ACHN (cell line): ENCODE measurements at places on chromosomes 1 and 21.

GRCh38 chr21:32533053-32533452 is 52.3 kb downstream of the TCP10L start:
- no peak for DNase-seq

DNA sequence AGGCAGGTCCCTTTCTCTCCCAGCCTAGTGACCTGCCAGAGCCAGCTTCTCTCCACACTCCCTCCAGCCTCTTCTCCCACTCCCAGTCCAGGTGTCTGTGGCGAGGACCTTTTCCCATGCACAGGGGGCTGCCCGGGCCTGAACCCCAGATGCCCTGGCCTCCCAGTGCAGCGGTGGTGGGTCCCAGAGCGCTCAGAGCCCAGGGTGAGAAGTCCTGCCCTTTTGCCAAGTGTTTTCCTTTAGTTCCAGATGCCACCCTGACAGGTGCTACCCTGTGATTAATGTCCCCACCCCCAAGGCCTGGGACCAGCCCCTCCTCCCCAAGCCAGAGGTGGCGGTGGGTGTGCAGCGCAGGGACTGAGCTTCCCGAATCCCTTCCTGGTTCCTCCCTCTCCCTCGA is 90.4 kb downstream of the PAX7 start:
- DNase-seq: no peak

DNA sequence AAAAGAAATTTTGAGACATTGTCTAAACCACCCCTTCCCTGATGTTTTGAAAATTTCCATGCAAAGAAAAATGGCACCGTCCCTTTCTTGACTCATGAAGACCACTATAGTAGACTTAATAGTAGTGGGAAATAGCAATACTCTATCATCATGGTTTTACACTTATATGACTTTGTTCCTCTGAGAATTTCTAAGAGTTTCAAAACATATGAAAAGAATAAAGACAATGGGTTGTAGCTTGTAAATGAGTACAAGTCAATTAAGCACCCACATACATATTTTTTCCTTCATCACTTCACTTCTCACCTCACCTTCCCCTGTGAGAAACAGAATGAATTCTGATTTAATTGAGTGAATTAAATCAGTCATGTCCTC is 151.7 kb downstream of the LYPLAL1 start:
- DNase-seq: no peak

DNA sequence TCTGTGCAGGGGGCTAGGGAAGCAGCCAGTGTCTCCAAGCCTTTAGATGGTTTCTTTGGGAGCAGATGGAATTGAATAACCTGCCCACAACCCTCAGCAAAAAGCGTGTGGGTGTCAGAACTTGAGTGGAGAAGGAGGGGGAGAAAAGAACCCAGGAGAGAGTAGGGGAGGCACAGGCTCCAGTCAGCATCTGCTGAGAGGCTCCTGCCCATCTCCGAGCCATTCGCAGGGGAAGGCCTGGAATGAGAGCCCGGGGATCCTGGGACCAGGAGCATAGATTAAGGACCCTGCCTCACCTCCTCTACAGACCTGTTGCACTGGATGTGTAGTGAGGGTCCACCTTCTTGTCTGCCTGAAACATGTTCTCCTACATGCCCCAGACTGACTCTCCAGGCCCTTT is 16.3 kb downstream of the TMEM81 start:
- no peak for DNase-seq

GRCh38 chr1:186617926-186618325 is 62.3 kb downstream of the PTGS2 start:
- no peak for DNase-seq

- DNase-seq: no peak
Observed at GRCh38 chr1:57882934-57883641, 459.2 kb upstream of the DAB1 start.

DNA sequence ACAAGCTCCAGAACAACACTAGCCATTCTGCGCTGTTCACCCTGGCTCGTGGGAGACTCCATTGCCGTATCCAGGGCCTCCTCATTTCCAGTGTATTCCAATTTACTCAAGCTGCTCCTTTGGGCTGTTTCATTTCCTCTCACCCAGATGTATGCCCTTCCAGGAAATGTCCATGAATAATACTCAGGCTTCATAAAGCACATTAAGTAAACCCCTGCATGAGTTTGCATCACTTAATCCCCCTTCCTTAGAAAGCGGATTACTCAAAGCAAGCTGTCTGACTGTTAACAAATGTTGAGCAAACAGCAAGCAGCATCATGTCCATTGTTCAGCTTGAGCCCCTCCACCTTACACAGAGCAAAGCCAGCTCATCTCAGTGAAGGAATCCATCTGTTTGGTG is 403.6 kb upstream of the PBX1 start:
- no peak for DNase-seq

GRCh38 chr1:23103001-23103889 is 65.4 kb downstream of the LUZP1 start:
- DNase-seq: no peak

- no peak for DNase-seq
Observed at GRCh38 chr1:87368907-87369306, 40.2 kb downstream of the LMO4 start.

DNA sequence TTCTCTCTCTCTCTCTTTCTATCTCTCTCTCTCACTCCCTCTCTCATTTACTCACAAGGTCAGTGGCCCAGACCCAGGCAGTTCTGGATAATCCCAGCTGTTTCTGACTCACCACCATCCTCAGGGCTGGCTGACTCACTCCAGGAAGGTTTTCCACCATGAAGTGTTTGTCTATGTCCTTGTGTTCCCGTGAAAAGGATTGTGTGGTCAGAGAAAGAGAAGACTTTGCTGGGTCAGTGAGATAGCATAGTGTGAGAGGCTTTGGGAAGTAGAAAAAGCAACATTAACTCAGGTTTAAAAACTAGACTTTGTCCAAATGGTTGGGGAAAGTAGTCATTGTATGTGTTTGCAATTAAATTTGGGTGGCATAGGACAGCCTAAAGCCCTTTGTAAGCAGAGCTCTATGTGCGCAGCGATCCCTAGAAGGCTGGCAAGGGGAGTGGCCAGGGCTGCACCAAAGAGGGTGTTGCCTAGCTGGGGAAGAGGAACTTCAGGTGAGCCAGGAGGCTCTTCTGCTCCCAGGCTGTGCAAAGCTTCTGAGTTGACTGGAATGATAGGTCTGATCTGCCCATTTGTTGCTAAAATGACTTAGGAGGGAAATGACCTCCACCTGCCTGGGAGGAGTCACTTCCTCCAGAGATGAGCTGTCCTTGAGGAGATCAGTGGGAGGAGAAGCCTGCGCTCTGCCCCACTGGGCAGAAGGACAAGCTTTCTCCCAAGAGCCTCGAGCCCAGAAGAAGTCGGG is 4.9 kb upstream of the CAPN2 start:
- peak; percentile 98 for DNase-seq

DNA sequence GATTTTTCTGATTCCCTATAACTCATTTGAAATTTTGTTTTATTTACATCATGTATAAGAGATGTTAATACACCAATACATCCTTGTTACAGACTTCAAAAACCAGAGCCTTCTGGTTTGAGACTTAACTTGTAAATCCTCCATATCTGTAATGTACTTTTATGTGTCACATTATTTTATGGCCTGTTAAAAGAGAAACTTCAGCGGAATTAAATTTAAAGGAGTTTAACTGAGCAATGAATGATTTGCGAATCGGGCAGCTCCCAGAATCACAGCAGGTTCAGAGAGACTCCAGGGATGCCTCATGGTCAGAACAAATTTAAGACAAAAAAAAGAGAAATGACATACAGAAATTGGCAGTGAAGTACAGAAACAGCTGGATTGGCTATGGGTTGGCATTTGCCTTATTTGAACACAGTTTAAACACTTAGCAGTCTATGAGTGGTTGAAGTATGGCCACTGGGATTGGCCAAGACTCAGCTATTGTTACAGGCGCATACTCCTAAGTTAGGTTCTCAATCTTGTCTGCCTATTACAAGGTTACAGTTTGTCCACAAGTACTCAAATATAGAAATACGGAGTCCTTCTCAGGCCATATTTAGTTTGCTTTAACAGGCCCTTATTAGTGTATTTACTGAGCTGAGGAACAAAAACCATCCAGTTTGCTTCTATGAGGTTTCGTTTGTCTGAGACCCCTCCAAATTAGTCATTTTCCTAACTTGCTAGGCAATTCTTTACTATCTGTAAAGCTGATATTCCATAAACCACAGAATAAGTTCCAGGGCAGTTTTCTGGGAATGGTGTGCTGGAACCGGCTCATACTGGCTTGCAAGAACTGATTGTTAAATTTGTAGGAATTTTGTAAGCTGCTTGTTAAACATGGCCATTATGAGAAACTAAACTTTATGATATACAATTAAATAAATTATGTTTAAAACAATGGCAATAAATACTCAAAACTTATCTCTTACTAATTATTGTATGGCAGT is 56.2 kb upstream of the WDR26 start:
- no peak for DNase-seq

GRCh38 chr1:2411801-2412394 is 466 bp downstream of the PEX10 start:
- no peak for DNase-seq

- no peak for DNase-seq
Observed at GRCh38 chr1:180301135-180301742, 71.2 kb downstream of the LHX4 start.

GRCh38 chr1:85884372-85885035 is 176.3 kb upstream of the ZNHIT6 start:
- no peak for DNase-seq

- no peak for DNase-seq
Observed at GRCh38 chr1:248239478-248239877, 8.3 kb downstream of the OR2M4 start.

- no peak for DNase-seq
Observed at GRCh38 chr1:206778031-206778430, 5.7 kb upstream of the IL10 start.

DNA sequence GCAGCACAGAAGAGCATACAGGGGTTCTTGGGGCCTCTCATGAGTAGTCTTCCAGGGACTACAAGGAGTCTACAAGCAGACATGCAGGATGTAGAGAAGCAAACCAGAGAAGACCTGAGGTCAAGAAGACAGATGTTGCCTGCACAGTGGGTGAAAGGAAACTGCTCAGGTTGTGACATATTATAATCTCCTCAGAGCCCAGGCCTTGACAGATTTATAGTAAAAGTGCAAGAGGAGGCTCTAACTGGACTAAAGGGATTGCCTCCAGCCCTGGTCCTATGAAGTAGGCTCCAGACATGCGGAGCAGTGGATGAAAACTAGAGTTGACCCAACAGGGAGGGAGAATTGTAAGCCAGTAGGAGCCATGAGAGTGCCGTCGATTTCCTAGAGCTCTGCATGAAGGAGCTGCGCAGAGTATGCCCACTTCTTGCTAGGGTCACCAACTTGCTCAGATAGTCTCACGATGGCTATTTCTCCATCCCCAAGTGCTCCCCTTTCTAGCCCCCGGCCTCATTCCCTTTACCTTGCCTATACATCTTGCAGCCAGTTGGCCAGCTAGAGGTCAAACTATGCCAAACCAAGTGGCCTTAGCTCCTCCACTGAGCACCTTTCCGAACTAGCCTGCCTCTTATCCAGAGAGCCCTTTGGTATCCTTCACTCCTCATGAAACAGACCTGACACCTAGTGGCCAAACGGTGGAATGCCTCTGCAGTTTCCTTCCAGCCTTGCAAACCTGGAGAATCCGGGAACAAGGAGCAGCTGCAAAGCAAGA is 36.2 kb upstream of the IPO9 start:
- peak; percentile 89 for DNase-seq

- DNase-seq: no peak
Observed at GRCh38 chr21:41648591-41649031, 118.2 kb downstream of the RIPK4 start.

- no peak for DNase-seq
Observed at GRCh38 chr21:37374027-37374426, 7.5 kb downstream of the DYRK1A start.

DNA sequence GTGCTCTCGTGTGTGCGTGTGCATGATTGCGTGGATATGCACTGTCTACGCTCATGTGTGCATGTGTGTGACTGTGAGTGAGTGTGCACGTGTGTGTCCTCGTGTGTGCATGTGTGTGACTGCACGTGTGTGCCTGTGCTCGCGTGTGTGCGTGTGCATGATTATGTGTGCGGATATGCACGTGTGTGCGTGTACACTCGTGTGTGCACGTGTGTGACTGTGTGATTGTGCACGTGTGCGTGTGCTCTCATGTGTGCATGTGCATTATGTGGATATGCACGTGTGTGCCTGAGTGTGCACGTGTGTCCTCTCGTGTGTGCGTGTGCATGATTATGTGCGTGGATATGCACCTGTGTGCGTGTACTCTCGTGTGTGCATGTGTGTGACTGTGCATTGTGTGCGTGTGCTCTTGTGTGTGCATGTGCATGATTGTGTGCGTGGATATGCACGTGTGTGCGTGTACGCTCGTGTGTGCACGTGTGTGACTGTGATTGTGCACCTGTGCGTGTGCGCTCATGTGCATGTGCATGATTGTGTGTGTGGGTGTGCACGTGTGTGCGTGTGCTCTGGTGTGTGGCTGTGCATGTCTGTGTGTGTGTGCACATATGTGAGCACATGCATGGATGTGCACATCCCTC is 2.2 kb downstream of the MMEL1 start:
- no peak for DNase-seq

DNA sequence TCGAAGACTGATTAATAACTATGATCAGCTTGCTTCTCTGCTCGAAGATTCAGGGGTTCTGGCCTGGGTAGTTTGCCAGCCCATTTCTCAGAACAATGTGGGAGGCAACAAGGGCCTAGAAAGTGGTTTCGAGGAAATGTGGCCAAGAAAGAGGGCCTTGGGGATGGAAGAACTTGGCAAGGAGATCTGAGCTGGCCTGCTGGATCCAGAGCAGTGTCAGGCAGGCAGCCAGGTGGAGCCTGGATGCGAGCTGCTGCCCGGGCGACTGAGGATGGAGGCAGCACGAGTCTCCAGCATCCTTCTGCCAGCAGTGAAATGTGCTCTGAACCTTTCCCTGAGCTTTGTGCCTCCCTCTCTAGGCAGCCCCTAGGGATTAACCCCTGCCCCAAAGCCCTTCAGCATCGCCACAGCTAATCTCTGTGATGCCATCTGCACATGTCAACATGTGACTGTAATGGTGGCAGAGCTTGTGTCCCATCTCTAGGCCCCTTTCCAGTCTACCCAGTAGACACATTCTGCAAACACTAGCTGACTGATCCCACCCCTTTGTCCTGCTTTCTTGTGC is 61.0 kb upstream of the NEK2 start:
- no peak for DNase-seq

GRCh38 chr1:145425436-145426029 is at the start of gene NBPF20:
Gene NBPF20, minus strand, starts transcription at chr1:145425603. Its CDS starts 20,331 bp downstream, at chr1:145405272.
- DNase-seq: peak; percentile 86

DNA sequence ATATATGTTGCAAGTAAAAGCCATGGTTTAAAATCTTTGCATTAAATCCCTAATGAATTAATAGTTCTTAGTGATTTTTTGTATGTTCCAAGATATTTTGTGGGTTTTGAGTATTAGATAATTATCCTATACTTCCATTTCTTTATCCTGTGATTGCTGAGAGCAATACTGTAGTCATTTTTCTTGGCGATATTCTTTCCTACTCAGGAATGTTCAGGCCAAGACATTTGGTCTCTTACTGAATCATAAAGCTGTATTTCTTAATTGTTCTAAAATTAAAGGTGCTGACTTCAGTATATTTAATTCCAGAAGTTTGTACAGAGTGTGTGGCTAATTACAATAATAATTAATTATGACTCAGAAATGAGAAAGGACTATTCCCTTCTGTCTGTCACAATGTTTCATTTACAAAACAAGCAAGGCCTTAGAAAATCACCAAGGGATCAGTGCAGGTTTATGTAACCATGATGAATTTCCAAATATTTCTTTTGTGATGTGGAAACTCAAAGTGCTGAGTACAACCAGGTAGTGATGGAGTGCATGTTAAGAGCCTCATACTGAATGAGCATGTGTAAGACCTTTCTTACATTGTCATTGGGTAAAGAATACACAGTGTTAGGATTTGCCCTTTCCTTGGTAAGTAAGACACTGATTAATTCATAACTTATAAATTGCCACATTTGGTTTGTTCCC is 161.2 kb downstream of the HMCN1 start:
- DNase-seq: no peak

- DNase-seq: no peak
Observed at GRCh38 chr1:22412932-22413727, 38.5 kb upstream of the ZBTB40 start.
